ENCODE measurements at places on chromosomes 4 and X.

GRCh38 chr4:141027421-141027820 lies 105.8 kb downstream of the RNF150 start:
- DNase-seq = no peak

DNA sequence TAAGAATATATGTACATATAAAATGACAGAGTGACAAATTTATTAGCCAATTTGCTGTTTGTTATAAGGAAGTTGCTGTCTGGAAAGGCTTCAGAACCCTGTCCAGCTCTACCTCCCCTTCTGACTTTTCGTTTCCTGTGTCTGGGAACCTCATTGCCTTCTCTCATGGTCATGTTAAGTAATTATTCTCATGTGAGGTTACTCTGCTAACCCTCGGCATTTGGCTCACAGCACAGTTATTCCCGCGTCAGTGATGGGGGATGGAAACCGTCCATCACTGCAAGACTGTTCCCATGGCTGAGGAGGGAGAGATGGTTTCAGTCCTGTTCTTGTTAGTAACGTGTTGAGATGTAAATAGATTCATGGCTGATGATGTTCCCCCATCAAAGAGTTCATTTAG lies 11.9 kb downstream of the EDNRA start:
- DNase-seq = no peak

- DNase-seq = no peak
These were observed 142.4 kb upstream of the ANKRD50 start for GRCh38 chr4:124854968-124855367.

DNA sequence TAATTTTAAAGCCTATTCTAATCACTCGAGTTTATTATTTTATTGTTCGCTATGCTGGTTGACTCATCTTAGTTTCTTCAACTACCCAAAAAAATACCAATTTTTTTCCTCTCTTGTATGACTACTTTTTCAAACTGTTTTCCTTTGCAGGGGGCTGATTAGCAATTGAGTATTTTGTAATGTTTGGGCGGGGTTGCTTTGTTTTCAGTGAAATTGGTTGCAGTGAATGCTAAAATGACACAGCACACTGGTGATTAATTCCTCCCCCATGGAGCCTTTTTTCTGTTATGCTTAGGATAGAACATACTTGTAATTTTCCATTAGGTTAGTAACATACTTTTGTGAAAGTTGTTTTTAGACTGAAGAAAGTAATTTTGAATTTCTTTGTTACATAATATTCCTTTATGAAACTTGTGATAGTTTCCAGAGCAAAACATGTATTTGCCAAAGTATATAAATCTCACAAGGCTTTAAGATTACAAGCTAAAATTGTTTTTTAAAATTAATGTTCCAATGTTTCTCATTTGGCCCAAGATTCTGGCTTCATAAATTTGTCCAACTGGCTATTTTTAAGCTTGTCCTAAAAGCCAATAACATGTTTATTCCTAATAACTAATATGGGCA lies 120.4 kb downstream of the CHIC1 start:
- no peak for DNase-seq

DNA sequence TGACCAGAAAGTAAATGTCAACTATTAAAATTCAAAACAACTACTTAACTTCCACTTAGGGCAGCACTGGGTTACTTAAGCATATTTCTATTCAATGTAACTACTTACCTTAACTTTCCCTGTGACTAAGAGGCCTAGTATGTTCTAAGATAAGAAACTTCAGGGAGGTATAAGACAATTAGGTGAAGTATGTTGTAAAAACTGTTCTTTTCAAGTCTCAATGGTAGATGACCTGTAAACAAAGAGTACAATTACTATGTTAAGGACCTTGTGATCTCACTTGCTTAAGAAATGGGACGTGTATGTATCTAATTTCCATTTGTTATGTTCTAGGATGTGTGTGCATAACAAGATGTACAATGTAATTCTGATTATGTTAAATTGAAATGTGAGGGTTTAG lies 960.5 kb downstream of the CCSER1 start:
- DNase-seq = no peak

DNA sequence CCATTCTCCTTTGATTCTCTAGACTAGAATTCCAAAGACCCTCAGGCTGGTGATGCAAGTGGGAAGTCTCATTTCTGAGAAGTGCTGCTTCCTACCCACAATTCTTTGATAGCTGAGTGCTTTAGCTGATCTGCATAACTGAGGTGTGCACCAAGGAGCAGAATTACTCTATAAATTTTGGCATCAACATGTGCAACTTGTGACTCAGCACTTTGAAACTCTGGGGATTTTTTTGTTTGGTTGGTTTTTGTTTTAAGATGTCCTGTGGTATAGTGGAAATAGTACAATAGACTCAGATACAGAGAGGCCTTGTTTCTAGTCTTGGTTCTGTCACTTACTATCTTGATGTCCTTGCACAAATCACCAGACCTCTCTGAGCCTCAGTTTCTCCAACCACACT lies 148.4 kb downstream of the AR start:
- no peak for DNase-seq

DNA sequence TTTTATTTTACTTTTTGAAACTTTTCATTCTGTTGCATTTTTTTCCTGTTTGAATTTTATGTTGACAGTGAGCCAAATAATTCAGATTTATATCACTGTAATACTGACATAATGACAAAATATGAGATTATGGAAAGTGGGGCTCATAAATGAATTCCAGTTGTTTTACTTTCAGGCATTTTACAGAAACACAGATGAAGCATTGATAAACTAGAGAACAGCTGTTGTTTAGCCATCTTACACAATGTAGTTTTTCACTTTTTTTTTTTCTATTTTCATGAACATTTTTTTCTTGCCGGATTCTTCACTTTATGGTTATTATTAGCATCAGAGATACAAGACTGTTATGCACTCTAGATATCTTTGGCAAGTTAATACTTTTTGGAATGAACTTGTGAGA lies 91.7 kb upstream of the PAQR3 start:
- DNase-seq = no peak

- no peak for DNase-seq
These were observed 453.6 kb downstream of the CENPC start for GRCh38 chr4:67091673-67092072.

DNA sequence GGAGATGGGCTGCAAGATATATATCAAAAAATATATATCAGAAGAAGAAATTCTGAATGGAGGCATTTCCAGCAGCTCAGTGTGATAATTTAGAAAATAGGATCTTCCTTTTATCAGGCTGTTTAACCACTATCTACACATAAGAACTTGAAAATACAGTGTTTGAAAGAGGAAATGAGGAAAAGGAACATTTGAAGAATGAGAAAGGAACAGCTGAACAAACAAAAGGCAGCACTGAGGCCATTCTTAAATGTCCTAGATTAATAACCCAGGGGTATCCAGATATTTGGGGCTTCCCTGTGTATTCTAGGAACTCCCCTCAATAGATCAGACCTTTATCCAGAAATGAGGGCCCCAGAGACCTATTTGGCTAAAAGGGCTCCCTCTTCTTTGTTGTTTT lies 4.1 kb downstream of the SLC39A8 start:
- DNase-seq = no peak

GRCh38 chr4:164212134-164212533 lies 541.8 kb upstream of the SMIM31 start:
- DNase-seq = no peak

GRCh38 chrX:15579778-15580747 lies 20.7 kb downstream of the ACE2 start:
- no peak for DNase-seq

DNA sequence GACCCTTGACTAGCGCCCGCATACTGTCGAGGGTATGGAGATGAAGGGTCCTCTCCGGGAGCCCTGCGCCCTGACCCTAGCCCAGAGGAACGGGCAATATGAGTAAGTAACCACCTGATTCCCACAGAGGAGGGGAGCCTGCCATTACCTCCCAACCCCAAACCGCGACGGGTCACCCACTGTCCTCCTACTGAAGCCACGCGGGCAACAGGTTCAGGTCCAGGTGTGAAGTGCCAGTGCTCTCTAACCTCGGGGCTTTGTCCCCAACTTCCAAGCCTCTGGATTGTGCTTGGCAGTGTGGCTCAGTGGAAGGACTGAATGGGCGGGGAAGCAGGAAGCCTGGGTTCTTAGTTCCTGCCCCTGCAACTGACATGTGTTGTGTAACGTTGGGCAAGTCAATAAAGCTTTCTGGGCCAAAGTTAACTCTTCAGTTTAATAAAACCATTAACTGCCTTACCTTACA lies 694 bp downstream of the OCRL start:
- no peak for DNase-seq

DNA sequence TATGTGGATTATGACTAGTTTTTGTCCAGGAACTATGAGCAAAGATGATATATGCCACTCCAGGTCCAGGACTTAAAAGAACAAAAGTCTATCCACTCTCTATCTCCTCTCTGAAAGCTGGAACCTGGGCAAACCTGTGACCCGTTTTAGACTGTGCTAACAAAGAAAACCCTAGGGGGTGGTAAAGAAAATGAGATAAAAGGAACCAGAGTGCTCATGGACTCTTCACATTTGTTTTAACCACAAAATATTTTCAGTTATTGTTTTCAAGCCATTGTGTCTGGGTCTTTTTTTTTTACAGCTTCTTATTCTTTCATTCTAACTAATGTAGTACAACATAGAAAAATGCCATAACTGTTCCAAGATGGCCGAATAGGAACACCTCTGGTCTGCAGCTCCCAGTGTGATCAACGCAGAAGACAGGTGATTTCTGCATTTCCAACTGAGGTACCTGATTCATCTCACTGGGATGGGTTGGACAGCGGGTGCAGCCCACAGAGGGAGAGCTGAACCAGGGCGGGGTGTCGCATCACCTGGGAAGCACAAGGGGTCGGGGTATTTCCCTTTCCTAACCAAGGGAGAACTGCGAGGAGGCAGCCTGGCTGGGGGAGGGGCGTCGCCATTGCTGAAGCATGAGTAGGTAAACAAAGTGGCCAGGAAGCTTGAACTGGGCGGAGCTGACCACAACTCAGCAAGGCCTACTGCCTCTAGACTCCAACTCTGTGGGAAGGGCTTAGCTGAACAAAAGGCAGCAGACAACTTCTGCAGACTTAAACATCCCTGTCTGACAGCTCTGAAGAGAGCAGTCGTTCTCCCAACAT lies 45.1 kb downstream of the CHM start:
- no peak for DNase-seq

GRCh38 chr4:11743236-11743635 lies 314.5 kb upstream of the HS3ST1 start:
- DNase-seq = no peak

DNA sequence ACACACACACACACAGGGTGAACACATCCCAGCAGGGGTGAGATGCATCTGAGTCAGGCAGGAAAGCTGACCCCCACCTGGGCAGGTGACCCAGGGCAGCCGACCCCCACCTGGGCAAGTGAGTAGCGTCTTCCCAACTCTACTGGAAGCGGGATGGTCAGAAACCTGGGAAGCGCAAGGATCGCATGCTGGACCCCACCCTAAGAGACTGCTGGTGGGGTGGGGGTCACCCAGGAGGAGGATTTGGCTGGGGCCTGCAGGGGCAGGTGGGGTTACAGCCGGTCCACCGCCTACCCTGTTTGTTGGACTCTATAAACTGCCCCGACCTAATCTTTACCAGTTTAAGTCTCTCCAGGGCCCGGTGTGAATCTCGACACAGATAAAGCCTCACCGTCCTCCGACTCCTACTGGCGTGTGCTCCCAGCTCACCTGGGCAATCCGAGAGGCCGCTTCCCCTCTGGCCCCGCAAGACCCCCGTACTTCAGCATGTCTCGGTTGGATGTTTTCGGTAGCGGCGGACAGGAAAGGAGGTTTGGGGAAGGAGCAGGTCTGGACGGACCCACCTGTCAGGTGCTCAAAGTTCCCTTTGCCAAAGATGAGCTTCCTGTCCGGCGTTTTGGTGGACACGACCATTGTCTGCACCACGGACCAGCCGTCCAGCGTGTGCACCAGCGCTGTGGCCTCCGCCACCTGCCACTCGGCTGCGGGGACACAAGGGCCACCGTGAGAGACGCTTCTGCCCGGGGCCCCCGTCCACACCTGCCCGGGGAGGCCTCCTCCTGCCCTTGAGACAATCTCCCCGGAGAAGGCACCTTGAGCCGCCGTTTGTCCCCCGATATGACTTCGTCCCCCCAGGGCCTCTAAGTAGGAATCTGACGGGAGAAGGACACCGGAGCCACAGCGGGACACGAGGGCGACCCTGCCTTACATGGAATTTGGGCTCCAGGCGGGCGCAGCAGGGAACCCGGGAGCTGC lies 2.0 kb downstream of the GTPBP6 start:
- DNase-seq = no peak

DNA sequence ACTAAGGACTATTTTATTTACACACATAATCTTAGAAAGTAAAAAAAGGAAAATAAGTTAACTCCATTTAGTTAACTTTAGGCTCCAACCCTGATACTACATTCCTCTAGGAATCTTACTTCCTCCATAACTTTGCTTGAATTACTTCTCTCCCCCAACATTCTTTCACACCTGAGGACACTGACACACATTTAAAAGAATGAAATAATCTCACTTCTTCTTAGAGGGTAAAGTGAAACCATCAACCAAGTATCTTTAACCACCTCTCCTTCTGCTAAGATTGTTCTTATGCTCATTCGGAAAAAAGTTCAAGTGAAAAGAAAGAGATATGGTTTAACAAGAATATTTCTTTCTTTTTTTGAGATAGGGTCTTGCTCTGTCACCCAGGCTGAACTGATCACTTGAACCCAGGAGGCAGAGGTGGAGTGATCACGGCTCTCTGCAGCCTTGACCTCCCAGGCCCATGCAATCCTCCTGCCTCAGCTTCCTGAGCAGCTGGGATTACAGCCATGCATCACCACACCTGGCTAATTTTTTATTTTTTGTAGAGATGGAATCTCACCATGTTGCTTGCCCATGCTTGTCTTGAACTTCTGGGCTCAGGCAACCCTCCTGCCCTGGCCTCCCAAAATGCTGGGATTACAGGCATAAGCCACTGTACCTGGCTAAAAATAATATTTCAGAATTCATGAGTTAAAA lies 28.5 kb downstream of the SLC25A4 start:
- no peak for DNase-seq

GRCh38 chr4:8707045-8707781 lies 114.6 kb downstream of the CPZ start:
- no peak for DNase-seq

- DNase-seq = no peak
These were observed 55.9 kb downstream of the CRMP1 start for GRCh38 chr4:5836943-5837342.

GRCh38 chrX:1521459-1521956 lies 15.5 kb downstream of the P2RY8 start:
- DNase-seq = no peak

DNA sequence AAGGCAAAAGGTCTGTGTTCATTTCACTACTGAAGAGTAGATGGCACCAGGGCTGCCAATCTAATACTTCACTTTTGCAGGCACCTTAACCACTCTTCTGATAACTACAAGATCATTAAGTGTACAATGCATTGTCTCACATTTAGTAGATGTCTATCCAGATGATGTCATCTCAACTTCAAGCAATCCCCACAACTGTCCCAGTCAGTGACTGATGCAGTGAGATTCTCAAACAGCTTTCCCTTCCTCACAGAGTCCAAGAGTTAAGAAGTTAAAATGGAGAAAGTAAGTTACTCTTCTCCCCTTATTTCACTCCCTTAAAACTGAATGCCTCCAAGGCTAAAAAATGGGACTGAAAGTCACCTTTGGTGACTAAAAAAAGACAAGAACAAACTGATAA lies 10.7 kb downstream of the AP1S2 start:
- DNase-seq = no peak

GRCh38 chrX:66015152-66015831 lies 24.6 kb downstream of the VSIG4 start:
- DNase-seq = no peak
